Subcutaneous adipose tissue (tissue), 4 donors: ENCODE measurements at places on chromosomes 7 and 10. TPM values are rescaled to one million over a fixed set of nuclear protein-coding genes. Genes with fewer than 3 reads are reported as not detected.

The DLG5 gene
- 59.5 TPM for total RNA-seq

The EVX1 gene
- not detected for total RNA-seq

The FAM171A1 gene
- total RNA-seq, result 14.7 TPM

The MKLN1 gene
- total RNA-seq, result 90.5 TPM

The PDZD7 gene
- total RNA-seq, result 0.33 TPM

The ANXA8L1 gene
- not detected for total RNA-seq

The SPDYE2 gene
- not detected for total RNA-seq

The BMPER gene
- 4.0 TPM for total RNA-seq

The DLX6 gene
- total RNA-seq, result not detected

The TMEM236 gene
- 5.5 TPM for total RNA-seq

The GATA3 gene
- total RNA-seq, result 5.4 TPM
